Fibroblast of lung (primary cell): ENCODE measurements at places on chromosomes 6 and 20. TPM values are rescaled to one million over a fixed set of nuclear protein-coding genes. Genes with fewer than 3 reads are reported as not detected.

BCL2L1 gene
- 50.8 and 77.1 TPM in 2 replicates for total RNA-seq

CUTA gene
- total RNA-seq = 105 and 127 TPM in 2 replicates

HDGFL1 gene
- not detected in 2 replicates for total RNA-seq

DNA sequence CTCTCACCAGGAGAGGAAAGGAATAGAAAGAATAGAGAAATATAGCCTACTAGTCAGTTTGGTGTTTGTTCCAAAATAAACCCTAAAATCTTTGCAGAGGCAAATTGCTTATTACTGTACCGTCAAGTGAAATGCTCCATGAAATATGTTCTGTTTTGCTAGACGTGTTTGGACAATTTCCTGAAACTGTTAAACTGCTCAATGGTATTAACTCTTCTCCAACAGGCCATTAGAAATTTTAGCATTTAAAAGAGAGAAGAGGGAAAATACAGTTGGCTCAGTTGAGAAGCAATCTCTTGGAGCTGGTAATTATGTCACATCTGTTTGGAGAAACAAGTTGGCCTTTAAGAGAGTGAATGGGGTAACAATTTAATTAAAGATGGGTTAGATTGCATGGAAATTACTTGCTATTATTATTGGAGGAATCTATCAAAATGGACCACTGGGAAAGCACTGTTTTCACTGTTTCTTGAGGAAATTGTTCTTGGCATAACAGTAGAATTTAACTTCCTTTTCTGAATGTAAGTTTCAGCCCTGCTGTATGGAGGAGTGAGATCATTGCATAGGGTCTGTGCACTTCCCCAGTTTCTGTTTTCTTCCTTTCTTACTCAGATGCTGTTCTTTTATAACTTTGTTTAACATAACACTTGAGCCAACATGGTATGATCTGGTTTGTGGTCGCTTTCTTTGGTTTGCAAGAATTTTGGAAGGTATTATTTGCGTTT lies 373.6 kb downstream of the PLCB1 start:
- H3K27ac ChIP-seq = no peak overlapping the region
- H3K4me3 ChIP-seq = no peak overlapping the region
- no peak for DNase-seq
- no peaks in the 10 kb centered on the region for H3K27me3 ChIP-seq
- no peaks in the 10 kb centered on the region for H3K36me3 ChIP-seq

DNA sequence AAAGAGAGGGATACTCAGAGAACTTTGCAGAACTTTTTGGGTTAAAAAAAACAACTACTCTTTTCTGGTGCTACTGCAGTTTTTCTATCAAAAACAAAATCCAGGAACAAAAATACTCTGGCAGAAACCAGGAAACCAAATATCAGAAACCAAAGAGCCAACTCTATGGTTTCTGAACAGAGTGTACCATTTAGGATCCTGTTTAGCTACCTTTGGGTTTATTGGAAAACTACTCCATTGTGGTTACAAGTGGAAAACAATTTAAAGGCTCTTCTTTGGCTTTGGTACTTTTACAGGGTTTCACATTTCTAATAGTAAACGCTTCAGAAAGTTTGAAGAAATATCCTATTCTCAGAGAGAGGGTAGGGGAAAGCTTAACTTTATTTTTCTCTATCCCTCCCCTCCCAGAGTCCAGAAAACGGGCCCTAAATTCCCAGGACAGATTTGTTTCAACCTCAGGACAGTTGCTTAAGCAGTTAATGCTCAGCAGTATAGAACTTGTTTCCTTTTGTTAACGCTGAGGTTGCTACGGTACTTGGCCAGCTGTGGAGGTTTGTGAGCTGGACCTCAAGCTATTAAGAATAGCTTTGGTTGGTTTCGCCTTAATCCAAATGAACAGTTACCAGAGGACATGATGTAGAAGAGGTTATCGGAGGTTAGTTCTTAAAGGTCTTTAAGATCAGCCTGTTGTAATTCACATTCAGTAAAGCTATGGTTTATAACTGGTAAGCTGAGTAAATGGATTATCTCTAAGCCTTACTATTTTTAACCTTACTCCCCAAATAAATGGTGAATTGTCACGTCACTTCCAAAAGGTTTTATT lies 47.9 kb downstream of the FOXO3 start:
- H3K4me3 ChIP-seq = no peak overlapping the region
- peaks cover 6% of the 10 kb centered on the region for H3K4me1 ChIP-seq
- H3K36me3 ChIP-seq = no peaks in the 10 kb centered on the region
- peak; percentile 41 for DNase-seq

DNA sequence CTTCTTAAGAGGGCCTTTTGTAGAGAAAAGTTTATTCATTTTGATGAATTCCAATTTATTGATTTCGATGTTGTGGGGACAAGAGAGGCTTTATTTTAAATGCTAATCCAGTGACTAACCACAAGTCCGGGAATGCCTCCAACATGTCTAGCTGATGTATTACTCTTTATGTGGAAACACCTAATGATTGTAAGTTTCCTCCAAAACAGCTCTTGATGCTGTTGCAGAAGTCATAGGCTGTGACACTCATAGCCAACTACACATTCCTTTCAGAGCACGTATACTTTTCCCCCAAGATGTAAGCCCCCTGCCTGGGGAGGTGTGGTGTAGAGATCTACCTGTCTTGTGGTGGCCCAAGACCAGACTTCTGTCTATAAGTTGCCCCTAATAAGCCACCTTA lies 61.3 kb upstream of the RNF24 start:
- no peaks in the 10 kb centered on the region for H3K27me3 ChIP-seq
- no peak overlapping the region for H3K4me3 ChIP-seq
- peaks cover 12% of the 10 kb centered on the region for H3K4me1 ChIP-seq
- peak; percentile 96 for DNase-seq
- H3K27ac ChIP-seq = peak overlapping the region; percentile 50

- H3K36me3 ChIP-seq = no peaks in the 10 kb centered on the region
- no peaks in the 10 kb centered on the region for H3K4me1 ChIP-seq
- H3K27ac ChIP-seq = no peak overlapping the region
These were observed 29.7 kb downstream of the GJA1 start for GRCh38 chr6:121465101-121465500.

DNA sequence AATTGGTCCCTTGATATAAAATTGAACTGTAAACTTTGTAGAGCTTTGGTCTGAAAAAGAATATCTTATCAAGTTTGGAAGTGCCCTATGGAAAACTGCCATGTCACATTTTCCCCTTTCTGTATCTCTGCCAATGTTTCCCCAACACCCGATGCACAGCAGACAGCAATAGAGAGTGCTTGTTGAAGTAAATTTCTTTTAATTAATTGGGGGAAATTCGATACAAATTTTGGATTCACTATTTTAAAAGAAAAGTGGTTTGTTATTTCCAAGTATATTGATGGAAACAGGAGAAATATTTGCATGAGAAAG lies 208.1 kb downstream of the OGFRL1 start:
- H3K4me3 ChIP-seq = no peak overlapping the region
- no peaks in the 10 kb centered on the region for H3K4me1 ChIP-seq
- peak overlapping the region; percentile 72 for H3K27ac ChIP-seq

- DNase-seq = no peak
- no peak overlapping the region for H3K27ac ChIP-seq
- no peak overlapping the region for H3K4me3 ChIP-seq
These were observed 194.9 kb downstream of the PACRG start for GRCh38 chr6:162922563-162923166.
